Stimulated activated CD4-positive, alpha-beta T cell treated with anti-CD3 and anti-CD28 coated beads, Interleukin-1b, Interleukin-23, amount 100 ng/mL, for 48 hours (primary cell): ENCODE measurements at places on chromosomes 3 and 15.
A peak's percentile ranks its signal among the peaks of the same experiment; 100 is the strongest.

GRCh38 chr3:141275032-141275422 is 43.4 kb downstream of the PXYLP1 start:
- DNase-seq, result peak; percentile 32

DNA sequence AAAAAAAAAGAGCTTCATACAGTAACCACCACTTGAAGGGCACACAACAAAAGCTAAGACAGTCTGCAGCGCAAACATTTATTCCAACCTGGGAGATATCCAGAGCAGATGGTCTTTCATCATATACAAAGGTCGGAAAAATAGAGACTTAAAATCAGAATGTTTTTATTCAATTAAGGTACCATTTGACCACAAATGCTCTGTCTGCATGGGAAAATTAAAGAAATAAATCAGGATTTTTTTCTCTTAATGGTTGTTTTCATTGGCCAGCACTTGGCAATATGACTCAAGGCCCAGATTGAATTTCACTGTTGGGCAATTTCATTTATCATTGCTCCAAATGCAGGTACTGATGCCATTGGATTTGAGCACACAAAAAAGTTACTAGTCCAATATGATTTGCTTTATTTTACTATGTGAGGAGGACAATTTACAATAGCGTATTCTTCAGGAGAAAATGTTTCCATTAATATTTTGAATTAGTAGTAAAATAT is 145.9 kb upstream of the AGTR1 start:
- no peak for DNase-seq

GRCh38 chr15:26648676-26649075 is 124.2 kb downstream of the GABRB3 start:
- DNase-seq, result no peak

DNA sequence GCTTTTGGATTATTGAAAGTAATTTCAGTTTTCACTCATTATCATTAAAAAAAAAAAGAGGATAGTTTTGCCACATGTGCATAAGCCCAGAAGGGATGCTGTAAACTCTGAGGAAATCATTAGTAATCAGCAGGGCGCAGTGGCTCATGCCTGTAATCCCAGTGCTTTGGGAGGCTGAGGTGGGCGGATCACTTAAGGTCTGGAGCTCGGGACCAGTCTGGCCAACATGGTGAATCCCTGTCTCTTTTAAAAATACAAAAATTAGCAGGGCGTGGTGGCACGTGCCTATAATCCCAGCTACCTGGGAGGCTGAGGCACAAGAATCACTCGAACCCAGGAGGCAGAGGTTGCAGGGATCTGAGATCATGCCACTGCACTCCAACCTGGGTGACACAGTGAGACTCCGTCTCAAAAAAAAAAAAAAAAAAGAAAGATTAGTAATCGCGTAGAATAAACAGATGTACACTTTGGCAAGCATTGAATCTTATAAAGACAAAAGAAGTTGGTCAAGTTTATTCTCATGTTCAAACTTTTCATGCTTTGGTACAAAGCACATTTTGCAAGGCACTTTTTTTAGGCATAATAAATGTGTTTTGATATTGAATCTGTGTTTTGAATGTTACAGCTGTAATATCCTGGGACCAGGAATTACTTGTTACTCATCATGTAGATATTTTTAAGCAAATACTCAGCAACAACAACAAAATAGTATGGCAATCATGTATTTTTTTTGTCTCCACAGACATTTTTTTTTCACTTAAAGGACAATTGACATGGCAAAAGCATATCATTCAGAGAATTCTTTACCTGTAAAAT is 93.2 kb upstream of the AGTR1 start:
- no peak for DNase-seq

DNA sequence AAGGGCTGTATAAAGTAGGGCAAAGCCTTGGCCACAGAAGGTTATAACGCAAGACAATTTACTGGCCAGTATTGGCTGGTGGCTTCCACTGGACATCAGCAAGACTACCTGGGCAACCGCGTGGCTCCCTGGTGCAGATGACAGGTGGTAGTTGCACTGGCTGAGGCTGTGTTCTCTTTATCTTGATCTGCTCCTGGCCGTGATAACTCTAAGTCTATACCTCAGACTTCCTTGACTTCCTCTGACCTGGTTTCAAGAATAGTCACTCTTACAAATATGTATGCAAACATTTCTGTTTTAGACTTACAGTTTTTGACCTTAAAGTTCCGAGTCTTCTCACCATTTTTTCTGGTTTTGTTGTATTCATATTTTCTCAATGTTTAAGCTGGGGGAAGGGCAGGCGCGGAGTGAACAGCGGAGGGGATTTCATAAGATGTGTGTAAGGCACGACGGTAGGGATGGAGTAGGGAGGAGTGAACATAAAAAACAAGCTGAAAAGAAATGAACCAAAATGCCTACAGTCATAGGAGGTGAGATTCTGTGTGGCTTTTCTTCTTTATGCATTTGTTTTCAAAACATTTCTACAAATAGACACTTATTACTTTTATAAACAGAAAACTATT is 15.2 kb upstream of the TMEM212 start:
- DNase-seq, result no peak

- no peak for DNase-seq
These were observed 18.0 kb downstream of the ISG20 start for GRCh38 chr15:88656760-88657221.

DNA sequence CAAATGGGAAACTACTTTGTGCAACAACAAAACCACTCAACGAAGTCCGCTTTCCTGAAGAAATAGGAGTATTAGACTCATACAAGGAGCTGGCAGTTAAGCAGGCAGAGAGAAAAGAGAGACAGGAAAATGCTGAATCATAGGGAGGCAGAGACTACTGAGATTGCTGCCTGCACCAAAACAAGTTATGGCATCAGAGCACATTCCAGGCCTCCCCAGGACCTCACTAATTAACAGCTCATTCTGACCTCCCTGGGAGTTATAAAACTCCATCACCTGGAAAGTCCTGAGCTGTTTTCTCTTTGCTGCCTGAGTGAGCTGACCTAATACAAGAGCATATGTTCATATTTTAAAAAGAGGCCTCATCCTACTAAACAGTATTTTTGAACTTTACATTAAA is 741.0 kb downstream of the MCTP2 start:
- no peak for DNase-seq

DNA sequence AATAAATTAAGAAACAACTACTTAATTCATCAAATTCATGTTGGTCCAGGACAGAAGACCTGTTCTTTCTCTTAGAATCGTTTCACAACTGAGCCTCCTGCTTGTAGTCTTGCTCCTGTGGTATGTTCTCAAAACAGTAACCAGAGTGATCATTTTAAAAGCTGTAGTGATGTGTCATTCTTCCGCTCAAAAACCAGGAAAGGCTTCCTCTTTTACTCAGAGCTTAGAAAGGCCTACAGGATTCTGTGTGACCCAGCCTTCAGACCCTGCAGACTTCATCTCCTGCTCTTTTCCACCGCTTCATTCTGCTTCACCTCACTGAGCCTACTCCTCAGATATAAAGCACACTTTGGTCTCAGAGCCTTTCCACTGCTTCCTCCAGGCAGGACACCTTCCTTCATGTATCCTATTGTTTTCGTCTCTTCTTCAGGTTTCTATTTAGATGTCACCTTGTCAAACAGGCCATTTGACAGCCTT is 22.7 kb downstream of the ST6GAL1 start:
- no peak for DNase-seq
